SW 1271 (cell line): ENCODE measurements at places on chromosomes 6 and 20.

DNA sequence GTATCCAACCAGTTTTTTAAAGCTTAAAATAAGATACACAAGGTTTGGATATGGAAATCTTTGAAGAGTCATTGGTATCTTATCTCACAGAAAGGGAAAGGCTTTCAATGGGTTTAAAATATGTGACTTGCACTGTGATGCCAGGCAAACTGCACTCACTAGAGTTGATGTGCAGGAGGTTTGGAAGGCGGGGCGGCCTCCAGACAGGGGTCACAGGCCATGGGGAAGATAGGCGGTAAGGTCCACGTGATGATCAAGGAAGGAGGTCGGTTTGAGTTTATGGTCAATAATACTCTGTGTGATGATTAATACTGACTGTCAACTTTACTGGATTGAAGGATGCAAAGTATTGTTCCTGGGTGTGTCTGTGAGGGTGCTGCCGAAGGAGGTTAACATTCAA, 9.5 kb upstream of the RAMACL start:
- no peak for DNase-seq

DNA sequence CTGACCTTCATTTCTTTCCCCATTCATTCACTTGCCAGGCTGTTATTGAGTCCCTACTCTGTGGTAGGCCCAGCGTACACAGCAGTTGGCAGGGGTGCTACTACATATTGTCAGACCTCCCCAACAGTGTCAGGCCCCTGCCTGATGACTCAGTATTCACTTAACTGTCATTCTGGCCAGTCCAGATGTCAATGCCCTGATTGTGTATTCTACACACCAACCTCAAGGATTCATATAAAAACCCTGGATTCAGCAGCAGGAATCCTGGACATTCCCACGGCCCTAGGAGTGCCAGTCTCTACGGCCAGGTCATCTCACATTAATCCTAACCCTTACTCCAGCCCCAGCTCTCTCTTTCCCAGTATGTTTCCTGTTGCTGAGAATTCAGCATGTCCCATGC, 151.5 kb downstream of the TASP1 start:
- DNase-seq: no peak

DNA sequence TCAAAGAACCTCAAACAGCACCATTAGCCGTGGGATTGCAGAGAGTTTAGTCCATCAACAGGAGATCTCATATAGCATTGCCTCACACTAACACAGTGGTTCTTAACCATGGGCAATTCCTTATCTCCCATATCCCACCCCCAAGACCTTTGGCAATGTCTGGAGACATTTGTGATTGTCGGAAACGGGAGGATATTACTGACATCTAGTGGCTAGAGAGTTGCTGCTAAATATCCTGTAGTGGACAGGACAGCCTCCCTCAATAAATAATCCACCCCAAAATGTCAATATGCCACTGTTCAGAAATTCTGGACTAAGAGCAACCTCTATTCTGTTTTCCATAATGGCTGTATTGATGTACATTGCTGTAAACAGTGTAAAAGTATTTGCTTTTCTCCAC, 210.1 kb upstream of the CCN2 start:
- no peak for DNase-seq

GRCh38 chr6:166325383-166326042, 16.8 kb downstream of the SFT2D1 start:
- DNase-seq: no peak

- no peak for DNase-seq
These were observed 28.1 kb downstream of the RAMACL start for GRCh38 chr6:166558156-166559005.
